Osteoblast (primary cell): ENCODE measurements at places on chromosomes 7 and 10.

DNA sequence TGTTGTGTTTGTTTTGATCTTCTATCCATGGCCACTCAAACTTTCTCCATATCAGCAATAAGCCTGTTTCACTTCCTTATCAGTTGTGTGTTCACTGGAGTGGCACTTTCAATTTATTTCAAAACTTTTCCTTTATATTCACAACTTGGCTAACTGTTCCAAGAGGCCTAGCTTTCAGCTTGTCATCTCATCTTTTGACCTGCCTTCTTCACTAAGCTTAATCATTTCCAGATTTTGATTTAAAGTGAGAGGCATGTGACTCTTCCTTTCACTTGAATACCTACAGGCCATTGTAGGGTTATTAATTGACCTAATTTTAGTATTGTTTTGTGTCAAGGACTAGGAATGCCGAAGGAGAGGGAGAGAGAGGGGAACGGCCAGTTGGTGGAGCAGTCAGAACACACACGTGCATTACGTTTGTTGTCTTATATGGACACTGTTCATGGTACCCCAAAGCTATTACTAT, 5.5 kb upstream of the GNAT3 start:
- no peak for DNase-seq

DNA sequence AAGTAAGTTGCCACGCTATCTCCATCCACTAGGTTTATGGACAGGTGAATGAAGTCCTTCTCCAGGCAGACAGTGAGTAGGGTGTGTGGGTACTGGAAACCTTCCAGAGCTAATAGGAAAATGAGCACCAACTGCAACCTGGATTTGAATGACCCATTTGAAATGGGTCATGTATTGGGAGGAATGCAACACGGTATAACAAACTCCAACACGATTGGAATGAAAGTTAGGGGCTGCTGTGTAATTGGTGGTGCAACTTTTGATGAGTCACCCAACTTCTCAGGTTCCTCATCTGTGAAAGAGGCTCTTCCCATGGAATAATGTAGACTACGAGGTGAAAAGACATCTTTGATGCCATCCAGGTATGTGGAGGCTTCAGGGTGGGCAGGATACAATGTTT, 241.4 kb upstream of the PODXL start:
- no peak for DNase-seq

- DNase-seq: peak; percentile 86
These were observed 104.0 kb downstream of the SLIT1 start for GRCh38 chr10:97081621-97082235.

GRCh38 chr7:101237206-101238067, at the start of gene CLDN15:
CLDN15 (minus strand) TSS chr7:101237802; CDS start chr7:101237581, 221 bp downstream.
- peak; percentile 93 for DNase-seq

DNA sequence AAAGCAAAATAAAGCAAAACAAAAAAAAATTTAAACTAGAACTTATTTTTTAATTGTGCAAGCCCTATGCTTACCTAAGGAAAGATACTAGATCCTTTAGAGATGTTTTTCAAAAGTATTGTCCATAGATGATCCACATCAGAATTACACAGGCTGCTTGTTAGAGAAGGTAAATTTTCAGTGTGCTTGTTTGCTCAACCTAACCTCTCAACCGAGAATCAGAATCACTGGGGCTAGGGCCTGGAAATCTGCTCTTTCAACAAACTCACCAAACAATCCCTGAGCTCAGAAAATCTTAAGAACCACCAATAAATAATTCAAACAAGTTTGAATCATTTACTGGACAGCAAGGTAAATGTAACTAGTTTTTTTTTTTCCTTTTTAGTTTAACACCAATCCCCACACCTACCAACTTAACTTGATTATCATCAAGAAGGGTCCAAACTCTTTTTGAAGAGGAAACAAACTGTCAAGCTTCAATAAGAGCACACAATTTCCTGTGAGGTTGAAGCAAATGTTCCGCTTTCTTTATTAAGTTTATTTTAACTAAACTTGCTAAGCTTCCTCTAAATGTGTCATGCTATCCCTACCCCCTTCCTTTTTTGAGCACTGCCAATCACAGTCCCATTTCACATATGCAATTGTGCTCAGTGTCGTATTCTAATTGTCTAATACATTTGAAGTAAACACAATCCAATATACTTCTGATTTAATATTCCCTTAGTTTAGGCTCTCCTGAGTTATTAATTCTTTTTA, 7.4 kb upstream of the TSPAN33 start:
- no peak for DNase-seq

GRCh38 chr7:12609561-12609960, 39.0 kb downstream of the SCIN start:
- no peak for DNase-seq

DNA sequence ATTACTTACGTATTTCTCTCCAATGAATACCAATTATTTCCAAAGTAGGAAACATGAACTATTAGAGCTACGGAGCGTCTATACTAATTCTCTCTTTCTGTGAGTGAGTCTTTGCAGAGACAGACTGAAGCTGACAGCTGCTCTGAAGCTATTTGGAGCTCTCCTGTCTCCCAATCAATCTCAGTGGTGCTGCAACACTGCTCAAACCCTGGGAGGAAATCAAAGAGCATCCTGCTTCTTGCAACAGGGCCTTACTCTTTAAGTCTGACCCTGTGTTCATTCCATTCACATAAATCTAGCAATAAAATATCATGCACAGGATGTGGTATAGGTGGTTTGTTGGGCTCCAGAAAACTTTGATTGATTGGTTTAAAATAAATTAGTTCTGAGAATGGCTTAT, 685.7 kb upstream of the IGFBP3 start:
- DNase-seq: no peak

DNA sequence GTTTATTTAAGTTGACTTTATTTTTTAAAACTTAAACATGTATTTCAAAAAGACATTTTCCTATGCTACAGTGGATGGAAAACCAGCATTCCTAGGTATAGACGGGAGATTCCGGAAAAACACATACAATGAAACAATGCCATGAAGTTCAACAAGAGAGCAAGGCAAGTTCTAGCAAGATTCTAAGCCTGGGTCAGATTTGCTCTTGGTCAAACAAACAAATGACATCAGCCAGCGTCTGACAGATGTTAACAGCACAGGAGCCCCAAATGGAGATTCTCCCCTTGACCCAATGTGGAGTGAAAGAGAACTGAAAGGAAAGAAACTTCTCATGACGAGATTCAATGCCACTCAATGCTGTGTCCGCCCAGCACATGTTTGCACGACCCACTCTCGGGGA, 149.9 kb downstream of the NEURL1 start:
- no peak for DNase-seq

DNA sequence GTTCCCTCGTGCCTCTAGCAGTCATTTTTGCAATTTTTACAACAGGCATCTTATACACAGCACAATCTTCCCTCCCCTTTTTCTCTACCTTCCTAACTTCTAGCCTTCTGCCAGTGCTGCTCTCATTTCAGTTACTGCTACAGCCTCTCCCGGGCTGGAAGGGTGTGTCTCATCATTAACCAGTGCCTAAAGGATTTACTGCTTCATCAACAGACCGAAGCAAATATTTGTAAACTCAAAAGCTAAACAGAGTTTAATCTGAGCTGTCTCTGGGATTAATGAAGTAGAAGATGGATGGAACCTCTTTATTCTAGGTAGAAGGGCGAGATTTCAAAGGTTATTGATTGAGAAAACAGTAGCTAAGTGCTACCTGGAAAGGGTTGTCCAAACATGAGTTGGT, 94.3 kb downstream of the PRPF18 start:
- DNase-seq: no peak

DNA sequence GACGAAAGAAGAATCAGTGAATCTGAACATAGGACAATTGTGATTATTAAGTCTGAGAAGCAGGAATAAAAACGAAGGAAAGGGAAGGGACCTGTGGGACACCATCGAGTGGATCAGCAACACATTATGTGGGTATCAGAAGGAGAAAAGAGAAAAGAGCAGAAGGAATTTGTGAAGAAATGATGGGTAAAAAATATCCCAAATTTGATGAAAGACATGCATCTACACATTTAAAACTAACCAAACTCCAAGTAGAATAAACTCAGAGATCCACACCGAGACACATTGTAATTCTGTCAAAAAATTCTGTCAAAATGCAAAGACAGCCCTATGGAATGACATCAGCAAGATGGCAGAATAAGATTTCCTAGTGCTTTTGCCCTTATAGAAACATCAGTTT, 171.1 kb downstream of the ITGB1 start:
- no peak for DNase-seq

GRCh38 chr10:65808687-65809333, 1117.0 kb upstream of the LRRTM3 start:
- DNase-seq: no peak

DNA sequence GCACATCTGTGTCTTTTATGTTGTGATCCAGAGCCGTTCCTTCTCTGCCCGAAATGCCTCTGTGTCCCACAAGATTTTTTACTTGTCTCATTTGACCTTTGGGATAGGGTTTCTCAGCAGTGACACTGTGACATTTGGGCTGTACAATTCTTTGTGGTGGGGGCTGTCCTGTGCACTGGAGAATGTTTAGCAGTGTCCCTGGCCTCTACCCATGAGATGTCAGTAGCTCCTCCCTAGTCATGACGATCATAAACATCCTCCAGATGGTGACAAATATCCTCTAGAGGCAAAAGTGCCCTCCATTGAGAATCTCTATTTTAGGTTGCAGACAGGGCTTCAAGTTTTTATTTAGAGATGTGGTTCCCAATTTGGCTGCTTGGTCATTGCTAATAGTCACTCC, 91.3 kb downstream of the PPP1R17 start:
- no peak for DNase-seq

- no peak for DNase-seq
These were observed 33.4 kb downstream of the ZC3HAV1 start for GRCh38 chr7:139075871-139076686.

GRCh38 chr10:77428691-77429395, 208.8 kb downstream of the KCNMA1 start:
- DNase-seq: no peak

- peak; percentile 13 for DNase-seq
These were observed 37.8 kb downstream of the DNAJB12 start for GRCh38 chr10:72316748-72317435.

- no peak for DNase-seq
These were observed 90.5 kb upstream of the PHYHIPL start for GRCh38 chr10:59085711-59086502.

DNA sequence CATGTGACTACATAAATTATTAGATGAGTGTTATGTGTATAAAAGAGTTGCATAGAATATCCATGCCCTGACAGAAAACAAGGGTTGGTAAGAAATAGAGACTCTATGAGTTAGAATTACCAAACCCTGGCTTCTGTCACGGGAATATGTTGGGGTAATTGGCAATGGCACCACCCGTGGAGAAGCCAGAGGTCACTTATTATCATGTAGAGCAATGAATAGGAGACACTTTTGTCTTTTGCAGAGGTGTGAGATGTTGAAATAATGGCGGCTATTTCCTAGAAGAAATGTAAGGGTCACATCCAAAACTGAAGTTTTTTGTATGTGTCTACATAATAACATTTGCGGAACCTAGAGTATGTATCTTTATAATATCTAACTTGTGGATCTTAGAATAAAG, 35.3 kb downstream of the ABCB5 start:
- no peak for DNase-seq

DNA sequence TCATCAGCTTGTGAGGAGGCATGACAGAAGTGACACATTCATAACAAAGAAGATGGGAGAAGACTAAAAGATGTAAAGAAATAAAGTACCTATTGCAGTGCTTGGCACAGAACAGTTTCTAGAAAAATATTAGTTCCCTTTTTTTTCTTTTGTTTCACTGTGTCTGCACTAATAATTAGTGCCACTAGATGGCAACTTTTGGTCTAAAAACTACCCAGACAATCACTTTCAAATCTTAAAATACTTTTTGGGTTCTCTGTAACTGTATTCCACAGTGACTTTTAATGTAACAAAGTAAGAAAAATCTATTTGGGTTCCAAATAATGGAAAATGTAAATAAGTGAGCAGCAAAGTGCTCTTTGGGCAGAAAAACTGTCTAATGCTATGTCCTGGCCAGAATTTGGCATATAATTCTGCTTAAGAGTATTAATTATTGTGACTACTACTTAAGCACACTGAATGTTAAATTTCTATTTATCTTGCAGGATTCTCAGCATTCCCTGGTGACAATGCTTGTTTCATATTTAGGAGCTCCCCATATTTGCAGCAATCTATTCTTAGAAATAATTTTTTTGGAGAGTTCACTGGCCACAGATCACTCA, 134.8 kb upstream of the KIF5B start:
- DNase-seq: peak; percentile 3

DNA sequence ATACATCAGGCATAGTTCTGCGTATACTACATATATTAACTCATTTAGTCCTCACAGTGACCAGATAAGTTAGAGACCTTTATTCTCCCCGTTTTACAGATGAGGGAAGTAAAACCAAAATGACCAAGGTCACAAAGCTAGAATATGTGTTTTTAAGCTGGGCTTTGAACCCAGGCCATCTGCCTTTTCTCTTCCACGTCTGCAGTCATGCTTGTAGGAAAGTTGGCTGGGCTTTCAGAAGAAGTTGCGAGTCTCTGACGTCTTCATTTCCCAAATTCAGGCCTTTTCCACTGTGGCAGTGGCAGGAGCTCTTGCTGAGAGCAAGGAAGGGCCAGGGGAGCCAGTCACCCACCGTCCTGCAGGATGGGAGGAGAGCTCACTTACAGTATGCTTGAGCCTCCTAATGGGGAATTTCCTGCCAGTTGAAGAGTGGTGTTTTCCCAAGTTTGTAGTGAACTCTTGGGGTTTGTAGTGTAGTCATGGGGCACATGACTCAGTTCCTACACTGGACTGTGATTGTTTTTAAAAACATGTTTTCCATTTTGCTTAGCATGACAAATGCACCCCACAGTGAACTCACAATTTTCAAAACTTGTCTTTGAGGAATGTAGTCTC, 34.2 kb downstream of the CYP17A1 start:
- peak; percentile 94 for DNase-seq

- DNase-seq: no peak
These were observed 58.9 kb downstream of the HIBADH start for GRCh38 chr7:27603813-27604212.

- DNase-seq: no peak
These were observed 131.3 kb downstream of the ADK start for GRCh38 chr10:74282151-74282847.

GRCh38 chr7:23680414-23681405, 711 bp downstream of the FAM221A start:
- peak; percentile 83 for DNase-seq

- DNase-seq: no peak
These were observed 15.6 kb upstream of the LMTK2 start for GRCh38 chr7:98091061-98091460.

DNA sequence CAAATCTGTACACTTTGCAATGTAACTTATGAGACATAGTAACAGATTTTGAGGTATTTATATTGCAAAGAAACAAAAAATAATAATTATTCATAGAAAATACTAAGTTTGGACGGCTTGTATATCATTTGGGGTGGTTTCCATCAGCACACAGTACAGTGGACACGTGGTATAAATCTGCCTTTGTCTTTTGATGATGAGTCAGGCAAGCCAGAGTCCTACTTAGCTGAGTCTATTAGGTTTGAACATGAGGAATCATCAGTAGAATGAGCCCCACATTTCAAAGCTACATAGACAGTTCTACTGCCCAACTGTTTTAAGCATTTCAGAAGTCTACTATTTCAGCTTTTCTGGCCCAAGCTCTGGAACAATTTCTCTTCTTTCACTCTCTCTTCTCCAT, 803.2 kb downstream of the PHTF2 start:
- no peak for DNase-seq

GRCh38 chr7:78179211-78179610, 380.6 kb downstream of the PHTF2 start:
- no peak for DNase-seq

GRCh38 chr7:130208516-130208915, 856 bp downstream of the SSMEM1 start:
- DNase-seq: no peak
